Keratinocyte (primary cell): ENCODE measurements at places on chromosomes 6 and 20.

GRCh38 chr6:45991189-45991588 lies 24.5 kb downstream of the CLIC5 start:
- no peak for DNase-seq

- no peak for DNase-seq
These were observed 38.1 kb upstream of the OPN5 start for GRCh38 chr6:47743744-47744143.

DNA sequence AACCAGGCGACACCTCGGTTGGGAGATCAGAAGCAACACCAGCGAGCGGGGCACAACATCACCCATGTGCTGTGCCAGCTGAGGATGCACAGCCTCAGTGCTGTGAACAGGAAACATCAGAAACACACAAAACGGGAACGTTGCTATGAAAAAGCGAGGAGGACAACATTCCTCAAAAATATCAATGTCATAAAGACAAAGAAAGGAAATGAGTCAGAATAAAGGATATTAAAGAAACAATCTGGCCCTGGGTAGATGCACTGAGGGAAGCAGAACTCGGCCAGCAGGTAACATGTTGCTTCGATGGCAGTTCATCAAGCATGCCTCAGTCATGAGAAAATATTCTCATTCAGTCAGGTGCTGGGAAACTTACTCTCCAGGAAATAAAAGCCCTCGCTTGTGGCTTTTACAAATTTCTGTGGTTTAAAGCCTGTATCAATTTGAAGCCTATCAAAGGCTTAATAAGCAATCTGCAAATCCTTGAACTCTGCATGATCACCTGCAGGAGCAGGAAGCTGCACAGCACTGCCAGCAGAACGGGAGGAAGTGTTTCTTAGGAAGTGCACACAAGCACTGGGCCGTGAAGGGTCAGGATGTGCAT lies 77.5 kb downstream of the GINS1 start:
- DNase-seq: no peak

DNA sequence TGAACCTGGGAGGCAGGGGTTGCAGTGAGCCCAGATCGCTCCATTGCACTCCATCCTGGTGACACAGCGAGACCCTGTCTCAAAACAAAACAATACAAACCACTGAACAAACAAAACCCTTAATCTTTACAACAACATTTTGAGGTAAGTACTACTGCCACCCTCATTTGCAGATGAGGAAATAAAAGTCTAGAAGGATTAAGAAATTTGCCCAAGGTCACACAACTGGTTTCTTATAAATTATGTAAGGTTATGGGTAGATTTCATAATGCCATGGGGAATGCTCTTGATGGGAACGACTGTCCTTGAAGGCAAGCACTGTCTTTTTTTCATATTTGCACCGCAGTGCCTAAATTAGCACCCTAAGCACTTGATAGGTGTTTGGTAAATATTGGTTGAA lies 13.8 kb upstream of the B4GALT5 start:
- no peak for DNase-seq

DNA sequence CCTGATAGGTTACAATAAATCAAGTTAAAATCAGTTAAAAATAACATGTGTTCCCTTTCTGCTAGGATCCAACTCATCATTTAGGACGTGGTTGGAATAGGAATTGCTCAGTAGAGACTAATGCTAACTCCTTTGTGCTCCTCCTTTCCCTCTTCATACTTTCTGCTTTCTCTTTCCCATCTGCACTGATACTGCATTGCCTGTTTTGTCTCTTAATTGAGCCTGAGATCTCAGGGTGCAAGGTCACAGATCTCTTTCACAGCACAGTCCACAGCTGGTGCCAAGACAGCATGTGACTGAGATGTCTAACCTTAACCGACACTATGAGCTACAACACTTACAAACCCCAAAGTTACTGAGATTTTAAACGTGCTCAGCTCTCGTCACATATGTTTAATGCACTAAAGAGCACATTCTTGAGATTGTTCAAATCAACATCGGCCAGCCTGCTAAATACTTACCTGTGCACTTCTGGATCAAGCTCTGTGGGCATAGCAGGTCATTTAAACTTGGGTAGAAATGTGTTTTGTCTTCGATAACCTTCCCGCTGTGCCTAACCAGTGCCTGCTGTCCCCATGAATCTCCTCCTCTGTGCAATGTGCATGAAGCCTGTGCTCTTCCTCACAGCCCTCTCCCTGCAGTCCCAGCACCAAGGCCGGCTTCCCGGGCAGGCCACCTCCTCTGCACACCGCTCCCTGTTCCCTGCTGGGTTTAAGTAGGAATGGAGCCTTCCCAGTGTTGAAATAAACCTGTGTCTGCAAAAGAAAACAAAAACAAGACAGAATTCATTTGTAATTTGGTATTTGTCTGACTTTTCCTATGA lies 39.6 kb upstream of the AFDN start:
- DNase-seq: no peak

DNA sequence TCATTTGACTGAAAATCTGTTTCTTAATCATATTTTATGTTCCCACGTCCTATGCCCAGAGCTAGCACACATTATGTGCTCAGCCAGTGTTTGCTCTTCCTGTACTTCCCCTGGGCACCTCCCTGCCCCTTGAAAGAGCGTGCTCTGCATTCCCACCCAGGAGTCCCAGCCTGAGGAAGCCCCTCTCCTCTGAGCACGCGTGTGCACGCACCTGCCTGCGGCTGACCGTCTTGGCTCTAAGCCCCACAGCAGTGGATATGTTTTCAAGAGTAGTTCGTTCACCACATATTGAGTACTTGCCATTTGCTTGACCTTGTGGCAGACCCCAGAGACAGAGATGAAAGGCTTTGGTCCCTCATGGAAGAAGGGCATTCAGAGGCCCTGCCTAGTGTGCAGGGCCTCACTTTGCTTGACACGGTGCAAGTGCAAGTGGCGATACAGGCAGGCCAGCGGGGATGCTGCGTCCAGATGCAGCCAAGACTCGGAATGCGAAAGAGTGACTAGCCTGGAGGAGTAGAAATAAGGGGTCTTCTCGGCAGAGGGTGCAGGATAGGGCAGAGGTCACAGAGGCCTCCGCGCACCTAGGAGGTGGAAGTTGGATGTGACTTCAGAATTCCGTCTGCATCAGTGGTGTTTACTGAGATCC lies 14.1 kb downstream of the SYNDIG1 start:
- DNase-seq: no peak

- DNase-seq: no peak
These were observed 33.9 kb upstream of the FAM83D start for GRCh38 chr20:38892091-38892981.

DNA sequence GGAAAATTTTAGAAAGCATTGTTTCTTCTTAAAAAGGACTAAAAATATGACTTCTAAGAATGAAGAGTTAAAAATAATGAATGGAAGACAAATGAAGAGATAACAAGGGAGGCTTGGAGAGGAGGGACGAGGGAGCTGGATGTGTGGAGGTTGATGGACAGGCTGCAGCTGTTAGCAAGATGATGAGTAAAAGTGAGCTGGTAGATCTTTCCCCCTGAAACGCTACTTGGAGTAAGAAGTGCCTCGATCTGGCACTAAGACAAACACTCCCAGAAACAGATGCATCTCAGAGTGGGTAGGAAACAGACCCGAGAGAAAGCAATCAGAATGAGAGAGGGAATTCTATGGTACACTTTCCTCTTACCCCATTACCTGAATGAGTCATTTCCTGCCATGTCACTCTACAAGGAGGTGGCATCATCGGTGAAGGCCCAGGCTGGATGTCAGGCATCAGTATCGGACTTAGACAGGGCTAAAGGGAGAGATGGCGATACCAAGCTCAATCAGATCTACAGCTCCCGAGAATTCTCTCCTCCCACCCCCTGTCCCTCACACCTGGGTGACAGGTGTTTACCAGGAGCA lies 154.1 kb upstream of the BMP2 start:
- no peak for DNase-seq

- DNase-seq: no peak
These were observed 154.9 kb upstream of the MLN start for GRCh38 chr6:33958526-33959328.

GRCh38 chr6:77332915-77333623 lies 130.2 kb downstream of the HTR1B start:
- DNase-seq: no peak

- no peak for DNase-seq
These were observed 12.2 kb upstream of the SLC17A2 start for GRCh38 chr6:25942561-25943147.

GRCh38 chr20:43243672-43244269 lies 54.1 kb upstream of the PTPRT start:
- DNase-seq: no peak

- DNase-seq: no peak
These were observed 44.1 kb downstream of the RALY start for GRCh38 chr20:34037767-34038166.

DNA sequence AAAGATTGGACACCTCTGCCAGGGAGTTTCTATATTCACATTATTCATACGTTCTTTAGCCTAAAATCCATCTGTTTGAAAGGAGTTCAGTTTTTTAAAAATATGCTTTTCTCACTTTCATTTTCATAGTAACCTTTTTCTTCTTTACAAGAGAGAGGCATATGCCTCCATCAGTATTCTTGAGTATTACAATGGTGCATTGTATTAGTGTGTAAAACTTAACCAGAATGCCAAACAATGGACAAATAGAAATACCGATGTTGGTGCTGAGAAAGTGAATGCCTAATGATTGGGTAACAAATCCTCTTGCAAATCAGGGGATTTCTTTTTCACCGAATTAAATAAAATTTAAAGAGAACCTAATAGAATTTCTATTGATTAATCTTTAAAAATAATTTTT lies 163.2 kb upstream of the LAMA2 start:
- no peak for DNase-seq

DNA sequence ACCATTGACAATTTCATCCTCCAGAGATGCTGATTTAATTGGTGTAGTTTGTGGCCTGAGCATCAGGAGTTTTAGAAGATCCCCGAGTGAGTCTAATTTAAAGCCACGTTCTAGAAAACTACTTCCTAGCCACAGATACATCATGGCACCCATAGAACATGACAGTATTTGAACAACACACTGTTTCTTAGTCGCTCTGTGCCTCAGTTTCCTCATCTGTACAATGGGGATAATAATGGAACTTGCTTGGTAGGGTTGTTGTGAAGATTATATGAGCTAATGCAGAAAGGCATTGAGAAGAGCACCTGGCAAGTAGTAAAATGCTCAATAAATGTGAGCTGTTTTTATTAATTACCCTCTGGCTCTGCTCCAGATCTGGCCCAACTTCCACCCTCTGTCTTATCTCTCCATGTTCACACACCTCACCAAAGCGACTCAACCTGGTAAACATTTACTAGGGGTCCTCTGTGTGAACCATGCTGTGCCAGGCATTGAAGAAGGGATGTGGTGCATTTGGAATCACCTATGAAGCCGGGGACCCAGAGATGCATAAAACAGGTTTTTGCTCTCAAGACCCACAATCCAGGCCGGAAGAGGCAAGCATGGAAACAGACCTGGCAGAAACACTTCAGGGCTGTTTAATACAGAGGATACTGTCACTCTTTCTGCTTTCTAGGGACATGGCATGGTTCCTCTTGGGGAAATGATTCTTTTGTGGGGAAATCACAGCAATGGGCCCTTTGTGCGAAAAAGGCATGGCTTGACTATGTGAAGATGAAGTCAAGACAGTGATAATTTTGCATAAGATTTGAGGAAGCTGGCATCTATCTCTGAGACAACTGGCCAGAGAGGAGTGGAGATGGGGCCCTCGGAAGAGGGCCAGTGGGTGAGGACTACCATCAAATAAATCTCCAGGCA lies 16.2 kb upstream of the MRPS18A start:
- DNase-seq: no peak

DNA sequence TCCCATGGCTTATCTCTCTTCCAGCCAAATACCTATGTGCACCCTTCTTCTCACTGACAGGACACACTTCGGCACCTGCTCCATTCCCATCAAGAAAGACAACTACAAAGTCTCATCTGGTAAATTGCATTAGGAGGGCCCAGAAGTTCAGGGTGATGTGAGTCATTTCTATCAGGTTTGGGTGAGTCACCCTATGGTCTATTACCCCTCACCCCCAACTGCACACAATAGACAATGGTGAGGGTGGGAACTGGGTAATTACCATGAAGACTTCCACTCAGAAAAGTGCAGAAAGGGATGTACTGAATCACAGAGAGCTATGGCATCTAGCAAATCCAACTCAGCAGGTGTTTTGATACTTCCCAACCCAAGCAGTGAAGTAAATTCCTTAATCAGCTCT lies 54.8 kb downstream of the OPN5 start:
- DNase-seq: no peak
